ENCODE measurements at places on chromosomes 3 and 15.

DNA sequence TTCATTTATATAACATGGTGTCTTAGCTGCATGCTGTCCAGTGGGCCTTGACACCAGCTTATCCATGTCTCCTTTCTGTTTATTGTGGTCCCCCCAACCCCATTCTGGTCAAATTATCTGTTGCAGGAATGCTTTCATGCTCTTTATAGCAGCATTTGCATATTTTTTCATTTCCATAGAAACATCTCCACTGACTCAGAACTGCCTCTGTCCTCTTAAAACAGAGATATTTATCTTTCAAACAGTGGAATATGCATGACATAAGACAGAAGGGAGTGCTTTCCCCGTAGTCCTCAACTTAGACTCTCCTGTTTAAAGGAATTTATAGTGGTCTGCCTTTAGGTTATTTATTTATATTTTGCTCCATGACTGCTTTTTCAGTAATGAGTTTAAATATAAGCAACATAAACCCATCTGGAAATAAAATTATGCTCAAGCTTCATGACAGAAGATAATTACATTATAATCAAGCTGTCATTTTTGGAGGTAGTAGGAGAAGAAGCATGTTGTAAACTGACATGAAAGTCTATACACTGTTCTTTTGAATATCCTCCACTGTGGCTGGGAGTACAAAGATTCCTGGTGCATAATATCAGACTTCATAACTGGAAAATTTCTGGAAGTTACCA, 179.5 kb upstream of the CD96 start:
- no peak for DNase-seq

GRCh38 chr3:184142199-184142598, 7.0 kb downstream of the EIF2B5 start:
- DNase-seq = no peak

- DNase-seq = no peak
These were observed 833.0 kb downstream of the AGBL1 start for GRCh38 chr15:86912661-86913060.

DNA sequence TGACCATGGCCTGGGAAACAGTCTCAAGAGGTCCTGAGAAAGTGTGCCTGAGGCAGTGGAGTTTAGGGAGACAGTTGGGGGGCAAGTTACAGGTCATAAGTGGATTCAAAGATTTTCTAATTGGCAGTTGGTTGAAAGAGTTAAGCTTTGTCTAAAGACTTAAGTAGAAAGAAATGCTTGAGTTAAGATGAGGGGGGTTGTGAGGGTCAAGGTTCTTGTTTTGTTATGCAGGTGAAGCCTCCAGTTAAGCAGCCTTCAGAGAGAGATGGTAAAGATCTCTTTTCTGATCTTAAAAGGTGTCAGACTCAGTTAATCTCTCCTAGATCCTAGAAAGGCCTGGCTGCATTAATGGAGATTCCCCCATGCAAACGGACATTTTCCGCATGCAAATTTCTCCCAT, 356.3 kb upstream of the C2CD4B start:
- no peak for DNase-seq

- no peak for DNase-seq
These were observed 18.4 kb downstream of the ALDH1A2 start for GRCh38 chr15:58047149-58047548.

- DNase-seq = no peak
These were observed 448.6 kb downstream of the ERC2 start for GRCh38 chr3:56019490-56020146.

DNA sequence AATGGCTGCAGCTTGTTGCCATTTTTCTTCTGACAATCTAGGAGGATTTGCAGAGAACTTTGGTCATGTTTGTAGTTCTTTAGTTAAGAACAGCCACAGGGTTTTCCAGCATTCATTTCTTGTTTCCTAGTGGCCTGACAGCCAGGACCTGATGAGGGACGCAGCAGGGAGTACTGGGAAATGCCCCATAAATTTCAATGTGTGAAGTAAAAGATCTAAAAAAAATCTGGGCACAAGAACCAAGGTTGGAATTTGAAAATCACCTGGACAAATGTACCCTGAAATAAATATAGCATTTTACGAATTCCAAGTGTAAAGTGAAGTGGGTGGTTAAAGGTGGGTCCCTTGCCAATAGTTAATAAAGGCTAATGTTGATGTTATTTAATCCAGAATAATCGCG, 195.0 kb downstream of the ZIC1 start:
- no peak for DNase-seq

- DNase-seq = no peak
These were observed 35.3 kb downstream of the ABHD17C start for GRCh38 chr15:80730387-80730786.

GRCh38 chr15:27977696-27978095, 121.4 kb downstream of the OCA2 start:
- DNase-seq = no peak

- DNase-seq = peak; percentile 28
These were observed 40.5 kb downstream of the DPPA2 start for GRCh38 chr3:109275702-109276293.

- DNase-seq = peak; percentile 59
These were observed 52.0 kb upstream of the ULK4 start for GRCh38 chr3:42013691-42014457.

DNA sequence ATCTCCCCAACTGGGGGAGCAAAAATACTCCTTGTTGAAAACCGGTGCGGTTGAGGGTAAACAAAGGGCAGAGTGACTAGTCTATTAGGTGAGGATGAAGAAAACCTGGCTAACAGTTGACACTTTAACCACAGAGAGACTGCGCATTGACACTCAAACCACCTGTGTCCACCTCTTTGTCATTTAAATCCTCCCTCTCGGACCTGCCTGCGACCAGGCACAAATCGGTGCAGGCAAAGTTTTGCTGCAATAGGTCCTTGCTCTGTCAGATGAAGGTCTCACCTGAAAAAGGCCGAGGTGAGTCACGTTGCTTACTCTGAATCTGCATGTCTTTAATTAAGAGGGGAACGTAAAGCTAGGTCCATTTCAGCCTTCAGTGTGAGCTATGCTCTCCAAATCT, 494.1 kb upstream of the DPPA4 start:
- DNase-seq = no peak

DNA sequence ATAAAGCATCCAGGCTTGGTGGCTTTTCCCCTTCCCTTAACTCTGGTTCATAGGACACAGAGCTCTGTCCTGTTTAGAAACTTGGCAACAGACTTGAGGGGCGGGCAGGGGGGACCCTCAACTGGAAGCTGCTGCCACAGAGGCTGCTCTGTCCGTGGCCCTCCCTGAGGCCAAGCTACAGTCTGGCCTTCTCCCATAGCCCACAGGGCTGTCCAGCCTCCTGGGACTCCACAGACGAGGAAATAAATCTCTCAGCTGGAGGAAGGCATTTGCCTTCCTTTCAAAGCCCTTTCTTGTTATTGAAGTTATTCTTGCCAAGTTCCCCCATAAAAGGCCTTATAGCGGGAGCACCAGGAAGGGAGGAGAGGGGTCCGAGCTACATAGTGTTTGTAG, 248.8 kb upstream of the TPM1 start:
- DNase-seq = no peak

- no peak for DNase-seq
These were observed 193.6 kb downstream of the UACA start for GRCh38 chr15:70569714-70570231.

- DNase-seq = no peak
These were observed 70.1 kb downstream of the HMCES start for GRCh38 chr3:129348734-129349133.

- DNase-seq = no peak
These were observed 40.4 kb upstream of the CTNNB1 start for GRCh38 chr3:41158947-41159346.

GRCh38 chr3:72633121-72633520, 215.1 kb downstream of the SHQ1 start:
- DNase-seq = no peak

- DNase-seq = no peak
These were observed at the start of gene MAP4 for GRCh38 chr3:48016301-48016973. Gene MAP4 (minus strand): TSS chr3:48016416. CDS start chr3:47998860, 17,556 bp downstream.

DNA sequence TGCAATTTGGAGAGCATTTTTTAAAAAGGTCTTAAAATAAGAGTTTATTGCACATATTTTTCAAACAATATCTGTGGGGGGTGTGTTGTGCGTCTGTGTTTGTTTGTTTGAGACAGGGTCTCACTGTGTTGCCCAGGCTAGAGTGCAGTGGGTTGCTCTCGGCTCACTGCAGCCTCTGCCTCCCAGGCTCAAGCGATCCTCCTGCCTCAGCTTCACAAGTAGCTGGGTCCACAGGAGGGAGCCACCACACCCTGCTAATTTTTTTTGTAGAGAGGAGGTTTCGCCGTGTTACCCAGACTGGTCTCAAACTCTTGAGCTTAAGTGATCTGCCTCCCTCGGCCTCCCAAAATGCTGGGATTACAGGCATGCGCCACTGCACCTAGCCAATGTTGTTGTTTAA, 2.7 kb downstream of the MLF1 start:
- peak; percentile 36 for DNase-seq
